ENCODE measurements at places on chromosomes 11 and 22.

DNA sequence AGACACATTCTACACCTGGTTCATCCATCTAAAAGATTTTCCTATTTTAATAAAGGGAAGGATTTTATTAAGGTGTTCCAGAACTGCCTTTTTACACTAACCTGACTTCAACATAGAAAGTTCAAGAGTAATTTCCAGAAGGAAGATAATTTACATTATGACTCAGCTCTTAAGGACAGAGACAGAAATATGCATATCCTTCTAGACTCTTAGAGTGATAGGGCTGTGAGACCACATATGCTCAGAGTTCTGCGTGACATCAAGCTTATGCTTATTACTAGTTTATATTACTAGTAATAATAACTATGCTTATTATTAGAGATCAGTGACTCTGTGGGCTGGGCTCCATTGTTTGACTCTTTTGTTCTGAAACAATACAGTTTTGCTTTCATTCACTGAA lies 4.6 kb downstream of the PDGFD start:
- no peak for DNase-seq

DNA sequence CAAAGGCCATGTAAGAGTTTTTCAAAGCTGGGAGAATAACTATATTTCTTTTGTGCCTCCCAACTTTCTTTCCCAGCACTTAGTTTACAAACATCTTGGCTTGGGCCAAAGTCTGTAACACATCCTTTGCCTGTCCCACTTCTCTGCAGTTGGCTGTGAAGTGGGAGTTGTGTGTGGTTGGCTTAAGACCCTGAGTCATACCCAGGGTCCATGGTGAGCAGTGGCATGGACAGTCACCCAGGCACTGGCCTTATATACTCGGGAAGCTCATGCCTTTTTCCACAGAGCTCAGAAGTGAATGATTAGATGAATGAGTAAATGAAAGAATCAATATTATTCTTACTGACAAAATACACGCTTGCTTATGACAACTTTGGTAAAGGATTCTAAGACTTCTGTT lies 231.4 kb downstream of the BLID start:
- no peak for DNase-seq

DNA sequence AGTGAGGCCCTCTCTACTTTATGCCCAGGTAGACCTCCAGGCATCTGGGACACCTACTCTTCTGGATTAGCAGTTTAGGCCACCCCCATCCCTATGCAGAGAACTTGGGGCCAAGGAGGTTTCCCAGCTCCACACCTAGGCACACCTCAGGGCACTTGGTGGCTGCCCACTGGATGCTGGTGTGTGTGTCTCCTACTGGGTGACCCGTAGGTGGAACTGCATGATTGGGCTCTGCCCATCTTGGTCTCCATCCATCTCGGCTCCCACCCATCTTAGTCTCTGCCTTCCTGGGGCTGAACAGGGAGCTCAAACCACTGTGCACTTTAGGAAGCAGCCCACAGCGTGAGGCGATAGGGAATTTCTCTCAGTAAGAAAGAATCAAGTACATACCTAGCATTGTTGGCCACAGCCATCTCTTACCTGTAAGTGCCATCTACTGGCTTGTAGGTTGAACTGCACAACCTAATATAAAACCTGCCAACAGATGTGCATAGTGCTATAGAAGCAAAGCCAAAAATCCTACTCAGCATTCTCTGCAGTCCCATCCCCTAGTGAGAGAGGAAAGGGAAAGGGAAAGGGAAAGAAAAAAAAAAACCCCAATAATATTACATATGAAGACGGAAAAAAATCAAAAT lies 61.6 kb upstream of the PTPN5 start:
- no peak for DNase-seq

DNA sequence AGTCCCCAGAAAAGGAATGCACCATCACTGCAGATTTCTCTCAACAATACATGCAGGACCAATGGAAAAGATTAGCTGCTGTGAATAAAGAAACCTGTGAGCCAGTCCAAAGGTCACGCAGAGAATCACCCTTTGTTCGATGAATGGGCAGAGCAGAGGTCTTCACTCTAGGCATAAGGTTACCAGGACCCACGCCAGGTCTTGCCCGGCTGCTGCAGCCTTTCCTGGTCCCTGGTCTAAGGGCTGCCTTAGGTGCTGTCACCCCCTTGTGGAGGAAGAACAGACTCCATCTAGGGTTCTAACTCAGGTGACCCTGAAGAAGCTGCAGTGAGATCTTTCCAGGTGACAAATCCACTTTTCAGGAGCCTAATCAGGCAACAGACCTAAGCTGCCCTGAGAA lies 29.0 kb upstream of the NAP1L4 start:
- DNase-seq: peak; percentile 13

- DNase-seq: no peak
Observed at GRCh38 chr11:88629496-88629895, 292.0 kb upstream of the CTSC start.

DNA sequence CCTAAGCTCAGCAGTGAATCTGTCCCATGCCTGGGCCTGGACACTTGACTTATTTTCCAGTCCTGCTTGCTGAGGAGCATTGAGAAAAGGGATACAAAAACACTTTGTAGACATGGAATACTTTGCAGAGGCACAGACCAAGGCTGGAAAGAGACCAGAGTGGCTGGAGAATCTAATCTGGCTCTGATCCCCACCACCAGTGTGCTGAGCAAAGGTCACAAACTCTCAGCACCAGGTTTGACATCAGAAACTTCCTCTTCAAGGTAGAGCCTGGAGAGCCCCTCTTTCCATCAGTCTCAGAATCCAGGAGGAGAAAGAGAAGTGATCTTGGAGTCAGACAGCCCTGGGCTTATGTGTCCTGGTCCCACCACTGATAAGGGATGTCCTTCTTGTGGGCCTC lies 53.5 kb downstream of the ISX start:
- no peak for DNase-seq

DNA sequence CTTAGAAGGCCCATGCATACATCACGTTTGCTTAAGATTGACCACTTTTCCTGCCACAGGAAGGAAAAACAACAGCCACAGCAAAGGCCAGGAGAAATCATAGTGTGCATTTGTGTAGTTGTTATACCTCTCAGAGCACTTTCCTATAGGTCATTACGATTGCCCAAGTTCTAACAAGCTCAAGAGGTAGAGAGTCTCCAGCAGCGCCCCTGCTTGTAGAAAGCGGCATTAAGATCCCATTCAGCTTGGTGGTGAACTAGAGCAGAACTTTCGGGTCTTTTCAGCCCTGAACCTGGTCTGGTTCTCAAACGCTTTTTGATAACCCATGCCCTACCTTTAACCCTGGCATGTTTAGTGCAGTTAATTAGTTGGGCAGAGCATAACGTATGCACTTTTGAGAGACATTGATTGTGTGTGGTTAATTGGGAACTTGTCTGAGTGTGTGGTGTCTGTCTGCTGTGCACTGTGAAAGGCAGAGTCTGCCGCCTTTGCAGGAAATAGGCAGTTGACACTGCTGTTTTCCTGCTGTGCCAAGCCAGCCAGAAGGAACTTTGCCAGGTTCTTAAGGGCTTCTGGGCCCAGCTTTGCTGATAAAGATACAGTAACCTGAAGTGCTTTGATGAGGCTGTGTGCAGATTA lies 109.9 kb upstream of the CLMP start:
- DNase-seq: no peak

DNA sequence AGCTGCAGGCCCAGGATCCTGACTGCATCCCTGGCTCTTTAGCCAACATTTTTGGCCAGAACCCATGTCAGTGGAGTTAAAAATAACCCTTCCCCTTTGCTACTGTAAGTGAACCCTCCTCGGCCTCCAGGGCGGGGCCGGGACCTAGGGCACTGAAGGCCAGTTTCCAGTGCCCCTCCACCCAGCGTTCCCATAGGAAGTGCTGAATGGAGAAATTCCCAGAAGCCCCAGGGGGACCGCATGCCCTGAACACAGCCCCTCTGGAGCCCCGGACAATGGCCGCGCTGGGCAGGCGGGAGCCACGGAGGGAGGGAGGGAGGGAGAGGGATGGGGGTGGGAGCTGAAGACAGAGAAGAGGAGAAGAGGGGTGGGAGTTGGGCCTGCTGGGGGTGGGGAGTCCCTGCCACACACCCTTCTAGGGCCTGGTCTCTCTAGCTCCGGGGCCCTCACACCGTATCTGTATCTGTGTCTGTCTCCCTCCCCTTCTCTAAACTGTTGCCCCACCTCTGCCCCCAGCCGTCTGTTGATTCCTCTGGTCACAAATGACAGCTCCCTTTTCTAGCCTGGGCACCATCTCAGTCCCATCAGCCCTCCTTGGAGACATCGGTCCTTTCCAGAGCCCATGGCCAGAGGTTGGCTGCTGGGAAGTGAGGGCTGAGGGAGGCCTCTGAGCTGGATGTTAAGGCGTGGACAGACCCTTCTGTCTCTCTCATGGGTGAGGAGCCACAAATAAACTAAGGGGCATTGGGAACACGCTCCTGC lies 10.9 kb downstream of the PDGFB start:
- DNase-seq: no peak

DNA sequence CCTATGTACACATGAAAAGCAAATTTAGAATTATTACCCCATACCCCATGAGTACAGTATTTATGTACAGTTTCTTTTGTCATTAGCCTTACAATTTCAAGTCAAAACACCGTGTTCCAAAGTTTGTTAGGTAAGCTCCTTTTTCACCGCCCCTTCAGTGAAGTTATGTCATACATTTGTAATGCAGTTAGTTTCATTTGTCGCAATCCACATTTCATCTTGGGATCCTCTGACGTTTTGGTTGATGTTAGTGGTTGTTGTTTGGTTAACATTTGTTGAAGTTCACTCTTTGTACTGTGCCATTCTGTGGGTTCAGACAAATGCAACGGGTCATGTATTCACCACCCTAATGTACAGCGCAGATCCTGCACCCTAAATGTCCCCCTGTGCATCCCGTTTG lies 45.2 kb downstream of the ARHGEF12 start:
- DNase-seq: no peak

GRCh38 chr22:22878801-22879674 lies 8.6 kb upstream of the IGLL5 start:
- no peak for DNase-seq

DNA sequence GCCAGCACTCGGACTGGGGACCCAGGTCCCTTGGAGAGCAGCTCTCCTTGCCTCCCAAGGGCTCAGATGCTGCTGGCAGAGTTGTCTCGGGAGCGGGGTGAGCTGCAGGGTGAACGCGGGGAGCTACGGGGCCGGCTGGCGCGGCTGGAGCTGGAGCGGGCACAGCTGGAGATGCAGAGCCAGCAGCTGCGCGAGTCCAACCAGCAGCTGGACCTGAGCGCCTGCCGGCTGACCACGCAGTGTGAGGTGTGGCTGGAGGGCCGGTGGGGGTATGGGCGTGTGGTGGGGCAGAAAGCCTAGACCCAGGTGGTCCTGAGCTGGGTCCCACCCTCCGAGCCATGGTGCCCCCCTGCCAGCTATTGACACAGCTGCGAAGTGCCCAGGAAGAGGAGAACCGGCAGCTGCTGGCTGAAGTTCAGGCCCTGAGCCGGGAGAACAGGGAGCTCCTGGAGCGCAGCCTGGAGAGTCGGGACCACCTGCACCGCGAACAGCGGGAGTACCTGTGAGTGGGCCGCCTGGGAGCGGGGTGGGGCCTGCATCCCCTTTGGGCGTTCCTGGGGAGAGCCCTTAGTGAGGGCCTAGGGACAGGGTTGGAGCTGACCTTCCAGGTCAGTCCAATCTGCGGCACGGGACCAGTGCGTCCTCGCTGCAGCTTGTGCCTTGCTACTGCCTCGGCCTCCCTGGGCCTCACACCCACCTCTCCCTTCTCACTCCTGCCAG lies 5.8 kb upstream of the RPS6KA4 start:
- DNase-seq: no peak
